ENCODE measurements at places on chromosomes 12 and 14. TPM values are rescaled to one million over a fixed set of nuclear protein-coding genes. Genes with fewer than 3 reads are reported as not detected.

TSPAN19 gene
- not detected for total RNA-seq

RTN1 gene
- under 0.01 TPM for total RNA-seq

GLT8D2 gene
- 14.8 TPM for total RNA-seq

FSCB gene
- total RNA-seq = 0.19 TPM

TDP1 gene
- 23.4 TPM for total RNA-seq

DPPA3 gene
- not detected for total RNA-seq

MYBPC1 gene
- not detected for total RNA-seq

OR10A7 gene
- total RNA-seq = not detected

TMEM229B gene
- total RNA-seq = 4.5 TPM

NRXN3 gene
- 1.3 TPM for total RNA-seq

GLIPR1L2 gene
- 0.19 TPM for total RNA-seq

PIK3C2G gene
- not detected for total RNA-seq

KRT5 gene
- 1.4 TPM for total RNA-seq

PLEKHD1 gene
- total RNA-seq = not detected

TEX22 gene
- total RNA-seq = 0.28 TPM

PA2G4 gene
- 204 TPM for total RNA-seq

CLECL1 gene
- not detected for total RNA-seq

CALCOCO1 gene
- total RNA-seq = 142 TPM

PTGES3 gene
- total RNA-seq = 56.7 TPM

DEGS2 gene
- 0.28 TPM for total RNA-seq
